ENCODE measurements at places on chromosomes 13 and 19.
A peak's percentile ranks its signal among the peaks of the same experiment; 100 is the strongest.

DNA sequence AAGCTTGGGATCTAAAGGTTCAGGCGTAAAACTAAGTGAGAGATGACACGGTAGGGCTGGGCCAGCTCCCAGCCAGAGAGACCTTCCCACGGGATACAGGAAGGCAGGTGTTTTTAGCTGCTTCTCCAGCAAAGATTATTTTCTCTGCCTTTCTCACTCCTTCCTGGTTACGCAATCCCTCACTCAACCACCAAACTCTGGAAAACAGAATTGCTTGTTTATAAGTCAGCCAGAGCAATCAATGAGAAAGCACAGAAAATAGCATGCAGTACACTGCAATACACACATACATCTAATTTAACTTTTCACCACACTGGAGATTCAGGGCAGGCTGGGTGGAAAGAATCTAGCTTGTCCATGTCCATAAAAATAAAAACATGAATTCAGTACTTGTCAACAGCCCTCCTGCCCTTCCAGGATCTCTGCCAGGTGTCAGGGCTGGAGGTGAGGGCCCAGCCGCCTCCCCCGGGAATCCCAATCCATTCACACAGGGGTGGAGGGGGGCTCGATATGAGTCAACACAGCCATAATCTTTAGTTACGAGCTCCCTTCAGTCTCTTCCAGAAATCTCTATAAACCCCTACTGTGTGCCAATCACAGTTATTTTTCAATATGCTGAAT is 12.2 kb downstream of the RHPN2 start:
- peak; percentile 51 for DNase-seq

- peak; percentile 93 for DNase-seq
These were observed 285.8 kb upstream of the PCDH9 start for GRCh38 chr13:67515895-67516294.

GRCh38 chr13:44352671-44353070 is 21.0 kb upstream of the SERP2 start:
- DNase-seq: peak; percentile 58

DNA sequence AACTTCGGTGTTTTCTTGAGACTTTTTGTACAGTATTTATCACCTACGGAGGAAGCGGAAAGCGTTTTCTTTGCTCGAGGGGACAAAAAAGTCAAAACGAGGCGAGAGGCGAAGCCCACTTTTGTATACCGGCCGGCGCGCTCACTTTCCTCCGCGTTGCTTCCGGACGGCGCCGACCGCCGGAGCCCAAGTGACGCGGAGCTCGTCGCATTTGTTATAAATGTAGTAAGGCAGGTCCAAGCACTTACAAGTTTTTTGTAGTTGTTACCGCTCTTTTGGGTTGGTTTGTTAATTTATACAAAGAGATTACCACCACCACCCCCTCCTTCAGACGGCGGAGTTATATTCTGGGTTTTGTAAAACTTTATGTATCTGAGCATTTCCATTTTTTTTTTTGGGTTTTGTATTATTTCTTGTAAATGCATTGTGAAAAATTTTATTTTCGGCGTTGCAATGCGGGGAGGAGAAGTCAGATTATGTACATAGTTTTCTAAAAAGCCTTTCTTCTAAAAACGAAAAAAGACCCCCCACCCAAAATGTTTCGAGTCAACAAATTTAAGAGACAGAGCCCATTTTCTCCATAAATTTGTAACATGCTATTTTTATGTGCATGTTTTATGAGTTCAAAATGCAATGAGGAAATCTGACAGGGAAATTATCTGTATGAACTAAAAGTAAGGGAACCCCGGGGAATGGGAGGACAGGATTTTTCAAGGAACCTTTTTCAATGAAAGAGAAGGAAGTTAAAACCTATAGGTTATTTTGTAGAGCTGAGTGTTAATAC is 2.3 kb downstream of the SOX1 start:
- DNase-seq: no peak

- DNase-seq: no peak
These were observed 61.2 kb upstream of the WDFY2 start for GRCh38 chr13:51523082-51523518.

- peak; percentile 98 for DNase-seq
These were observed at the start of gene CPT1C for GRCh38 chr19:49690656-49691242. Gene CPT1C, plus strand, starts transcription at chr19:49691116. Its CDS starts 1,137 bp downstream, at chr19:49692253.

DNA sequence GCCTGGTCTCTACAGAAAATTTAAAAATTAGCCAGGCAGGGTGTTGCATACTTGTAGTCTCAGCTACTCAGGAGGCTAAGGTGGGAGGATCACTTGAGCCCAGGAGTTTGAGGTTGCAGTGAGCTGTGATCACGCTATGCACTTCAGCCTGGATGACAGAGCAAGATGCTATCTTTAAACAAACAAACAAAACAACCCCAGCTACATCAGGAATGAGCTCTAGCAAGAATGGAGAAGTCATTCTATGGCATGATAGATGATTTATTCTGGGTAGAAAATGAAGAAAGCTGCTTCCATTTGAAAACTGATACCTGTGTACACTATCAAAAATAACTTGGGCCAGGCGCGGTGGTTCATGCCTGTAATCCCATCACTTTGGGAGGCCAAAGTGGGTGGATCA is 15.8 kb upstream of the SHISA2 start:
- DNase-seq: no peak

DNA sequence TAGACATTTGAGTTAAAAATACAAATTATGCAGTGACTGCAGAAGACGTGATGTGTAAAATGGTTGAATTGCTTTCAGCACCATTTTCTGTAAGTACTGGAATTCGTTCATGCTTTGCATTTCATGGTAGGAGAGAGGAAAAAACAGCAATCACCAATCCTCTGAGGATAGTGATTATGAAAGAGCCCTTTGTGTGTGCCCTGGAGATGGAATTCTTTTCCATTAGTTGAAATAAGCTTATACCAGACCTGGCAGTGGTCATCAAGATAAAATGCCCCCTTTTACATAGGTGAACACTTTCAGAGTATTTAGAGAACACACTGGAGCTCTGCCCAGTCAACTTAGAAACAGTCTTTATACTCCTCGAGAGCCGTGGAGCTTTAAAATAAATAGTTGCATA is 1.7 kb downstream of the CNMD start:
- peak; percentile 14 for DNase-seq

GRCh38 chr13:60620611-60621395 is 223.8 kb downstream of the TDRD3 start:
- peak; percentile 92 for DNase-seq

GRCh38 chr13:48741377-48741776 is 87.6 kb downstream of the CYSLTR2 start:
- no peak for DNase-seq

GRCh38 chr13:74771964-74772363 is 637.8 kb upstream of the KLF12 start:
- DNase-seq: no peak

GRCh38 chr13:75530549-75530961 is 7.1 kb downstream of the COMMD6 start:
- no peak for DNase-seq

DNA sequence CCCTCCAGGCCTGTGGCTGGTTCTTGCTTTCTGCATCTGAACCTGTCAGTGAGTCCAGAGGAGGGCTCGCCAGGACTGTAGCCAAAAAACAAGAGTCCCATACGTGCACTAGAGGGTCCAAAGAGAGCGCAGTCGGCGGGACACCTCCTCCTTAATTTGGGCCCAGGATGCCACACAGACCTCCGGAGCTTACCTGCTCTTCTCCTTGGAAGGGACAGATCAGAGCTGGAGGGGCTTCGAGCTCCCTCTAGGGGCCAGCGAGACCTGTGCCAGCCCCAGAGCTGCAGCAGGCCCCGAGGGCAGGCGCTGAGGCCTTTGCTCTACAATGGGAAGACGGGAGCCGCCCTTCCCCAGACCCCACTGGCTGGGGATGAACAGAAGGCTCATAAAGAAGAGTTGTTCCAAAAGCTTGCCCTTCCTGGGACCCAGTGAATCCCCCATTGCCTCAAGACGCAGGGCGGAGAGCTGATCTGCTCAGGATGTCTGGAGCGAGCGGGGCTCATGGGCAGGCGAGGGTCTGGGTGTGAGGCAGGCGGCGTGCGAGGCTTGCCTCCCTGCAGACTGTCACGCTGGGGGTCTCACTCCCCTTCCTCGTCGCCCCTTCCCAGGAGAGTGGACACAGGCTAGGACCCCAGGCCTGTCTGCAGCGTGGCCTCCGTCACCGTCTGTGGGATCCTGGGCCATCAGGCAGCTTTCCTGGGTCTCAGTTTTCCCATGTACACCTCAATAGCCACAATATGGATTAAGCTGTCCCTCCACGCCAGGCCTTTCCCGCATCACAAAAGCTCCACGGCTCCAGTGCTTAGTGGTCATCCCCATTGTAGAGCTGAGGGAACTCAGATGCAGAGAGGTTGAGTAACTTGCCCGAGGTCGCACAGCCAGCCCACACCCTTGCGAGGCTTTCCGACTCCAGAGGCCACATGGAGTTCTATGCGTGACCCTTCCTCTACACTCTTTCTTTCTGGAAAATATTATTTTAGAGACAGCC is 46.9 kb upstream of the VSTM2B start:
- DNase-seq: peak; percentile 5

- DNase-seq: no peak
These were observed 7.6 kb downstream of the PLIN4 start for GRCh38 chr19:4510435-4511255.

DNA sequence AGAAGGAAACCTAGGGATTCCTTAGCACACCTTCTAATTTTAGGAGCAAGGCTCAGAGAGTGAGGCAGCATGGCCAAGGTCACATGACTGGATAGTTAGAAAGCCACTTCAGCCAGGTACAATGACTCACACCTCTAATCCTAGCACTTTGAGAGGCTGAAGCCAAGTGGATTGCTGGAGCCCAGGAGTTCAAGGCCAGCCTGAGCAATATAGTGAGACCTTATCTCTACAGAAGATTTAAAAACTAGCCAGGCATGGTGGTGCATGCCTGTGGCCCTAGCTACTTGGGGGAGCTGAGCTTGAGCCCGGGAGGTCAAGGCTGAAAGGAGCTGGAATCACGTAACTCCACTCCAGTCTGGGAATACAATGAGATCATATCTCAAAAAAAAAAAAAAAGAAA is 69.2 kb downstream of the TEX26 start:
- no peak for DNase-seq

DNA sequence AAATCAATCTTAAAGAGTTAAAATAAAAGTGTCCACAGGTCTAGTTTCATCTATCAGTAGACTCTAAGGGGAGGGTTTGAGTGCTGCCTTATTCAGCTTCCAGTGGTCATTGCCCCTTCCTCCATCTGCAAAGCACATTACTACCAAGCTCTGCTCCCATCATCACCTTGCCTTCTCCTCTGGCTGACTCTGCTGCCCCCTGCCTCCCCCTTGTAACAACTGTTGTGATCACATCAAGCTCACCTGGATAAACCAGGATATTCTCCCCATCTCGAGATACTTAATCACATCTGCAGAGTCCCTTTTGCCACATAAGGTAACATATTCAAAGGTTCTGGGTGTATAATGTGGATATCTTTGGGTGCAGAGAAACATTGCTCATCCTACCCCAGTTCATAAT is 43.3 kb upstream of the GPC6 start:
- peak; percentile 55 for DNase-seq
